ENCODE measurements at places on chromosomes 11 and 22. TPM values are rescaled to one million over a fixed set of nuclear protein-coding genes. Genes with fewer than 3 reads are reported as not detected.
A peak's percentile ranks its signal among the peaks of the same experiment; 100 is the strongest.

DNA sequence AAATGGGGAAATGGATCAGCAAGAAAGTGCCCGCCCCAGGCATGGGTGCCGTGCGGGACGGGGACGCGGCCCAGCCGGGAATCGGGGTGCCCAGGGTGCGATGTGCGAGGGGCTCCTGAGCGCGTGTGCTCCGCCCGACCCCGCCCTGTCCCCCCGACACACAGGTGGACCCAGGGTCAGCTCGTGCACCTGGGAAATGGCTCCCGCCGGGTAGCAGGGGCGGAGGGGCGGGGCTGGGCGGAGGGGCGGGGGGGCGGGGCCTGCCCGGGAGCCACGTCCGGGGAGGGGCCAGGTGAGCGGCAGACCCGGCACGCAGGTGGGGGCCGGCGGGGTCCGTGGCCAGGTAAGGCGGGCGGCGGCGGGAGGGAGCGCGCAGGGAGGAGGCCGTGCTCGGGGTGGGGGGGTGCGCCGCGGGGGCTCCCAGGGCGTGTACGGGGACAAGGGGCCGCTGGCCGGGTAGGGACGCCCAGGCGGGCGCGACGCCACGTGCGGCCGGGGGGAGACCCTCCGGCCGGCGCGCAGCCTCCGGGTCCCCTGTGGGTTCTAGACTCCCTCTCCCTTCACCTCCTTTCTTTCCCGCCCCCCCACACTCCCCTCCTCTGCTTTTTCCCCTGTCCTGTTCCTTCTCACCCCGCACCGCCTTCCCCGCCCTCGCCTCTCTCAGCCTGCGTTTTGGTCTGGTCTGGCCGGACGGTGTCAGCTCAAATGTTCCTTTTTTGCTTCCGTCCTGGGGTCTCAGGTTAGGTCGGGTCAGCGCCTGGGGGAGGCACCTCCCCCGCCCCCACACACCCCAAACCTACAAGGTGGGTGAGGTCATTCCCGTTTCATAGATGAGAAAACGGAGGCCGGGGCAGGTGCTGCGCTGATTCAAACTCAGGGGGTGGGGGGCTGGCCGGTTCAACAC, at the start of gene ARHGAP8:
TSS of gene ARHGAP8 (plus strand) at position 291 of the 904 bp plus-strand sequence. CDS start 33,953 bp downstream, outside the sequence.
- DNase-seq = no peak

- DNase-seq = no peak
Observed at GRCh38 chr11:82994604-82995230, 77.0 kb downstream of the RAB30 start.

- no peak for DNase-seq
Observed at GRCh38 chr11:128916681-128917080, 25.5 kb downstream of the KCNJ5 start.

- peak; percentile 90 for DNase-seq
Observed at GRCh38 chr11:118918128-118918685, 7.5 kb downstream of the BCL9L start.

DNA sequence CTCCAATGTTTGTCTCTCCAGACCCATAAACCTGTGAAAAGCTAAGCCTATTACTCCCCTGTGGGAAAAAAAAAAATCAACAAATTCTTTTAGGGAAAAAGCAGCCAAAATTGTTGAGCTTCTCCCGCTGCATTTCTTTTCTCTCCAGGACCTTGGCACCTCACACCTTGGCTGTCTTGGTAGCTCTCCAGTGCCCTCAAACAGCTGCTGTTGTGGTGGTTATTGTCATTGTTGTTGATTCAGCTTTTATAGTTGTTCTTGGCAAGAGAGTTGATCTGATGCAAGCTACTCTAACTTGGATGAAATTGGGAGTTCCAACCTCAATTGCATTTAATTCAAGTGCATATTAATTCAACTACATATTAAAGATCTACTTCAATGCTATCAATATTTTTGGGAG, 516.9 kb upstream of the LARGE1 start:
- no peak for DNase-seq

- no peak for DNase-seq
Observed at GRCh38 chr11:123360267-123360936, 69.7 kb upstream of the GRAMD1B start.

DNA sequence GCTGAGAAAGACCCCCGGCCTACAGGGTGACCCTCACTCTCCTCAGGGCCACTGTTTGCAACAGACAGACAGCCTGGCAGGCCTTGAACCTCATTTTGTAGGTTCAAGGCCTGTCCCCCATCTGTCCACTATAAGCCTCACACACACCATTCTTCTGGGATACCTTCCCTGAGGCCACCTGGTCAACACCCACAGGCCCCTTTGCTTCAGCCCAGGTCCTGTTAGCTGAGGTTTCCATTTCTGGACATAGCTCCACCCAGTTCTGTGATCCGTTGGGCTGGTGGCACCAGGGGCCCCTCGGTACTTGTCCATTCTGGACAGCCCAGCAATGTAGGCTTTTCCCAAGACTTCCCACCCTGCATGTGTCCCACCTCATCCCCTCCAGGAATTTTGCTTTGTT, 3.1 kb downstream of the MIF start:
- DNase-seq = no peak

Gene SLC22A12
- total RNA-seq = 2.4 TPM

Gene RGL4
- total RNA-seq = 3.1 TPM

All from umbilical cord (tissue), 2 donors.